Activated B cell treated with CpG ODN at 0.5 μM for 24 hours (primary cell): ENCODE measurements at places on chromosomes 6 and 20.
A peak's percentile ranks its signal among the peaks of the same experiment; 100 is the strongest.

- H3K36me3 ChIP-seq, result no peaks in the 10 kb centered on the region
- no peak overlapping the region for H3K27ac ChIP-seq
- no peaks in the 10 kb centered on the region for H3K4me1 ChIP-seq
- H3K27me3 ChIP-seq, result no peaks in the 10 kb centered on the region
- no peak overlapping the region for H3K4me3 ChIP-seq
- no peak for DNase-seq
Measured at GRCh38 chr6:44854712-44855443, 467.4 kb downstream of the CDC5L start.

GRCh38 chr6:125174626-125175025 lies 21.1 kb downstream of the TPD52L1 start:
- no peak overlapping the region for H3K4me3 ChIP-seq
- H3K36me3 ChIP-seq, result no peaks in the 10 kb centered on the region
- no peak for DNase-seq
- H3K4me1 ChIP-seq, result no peaks in the 10 kb centered on the region
- H3K27ac ChIP-seq, result no peak overlapping the region

DNA sequence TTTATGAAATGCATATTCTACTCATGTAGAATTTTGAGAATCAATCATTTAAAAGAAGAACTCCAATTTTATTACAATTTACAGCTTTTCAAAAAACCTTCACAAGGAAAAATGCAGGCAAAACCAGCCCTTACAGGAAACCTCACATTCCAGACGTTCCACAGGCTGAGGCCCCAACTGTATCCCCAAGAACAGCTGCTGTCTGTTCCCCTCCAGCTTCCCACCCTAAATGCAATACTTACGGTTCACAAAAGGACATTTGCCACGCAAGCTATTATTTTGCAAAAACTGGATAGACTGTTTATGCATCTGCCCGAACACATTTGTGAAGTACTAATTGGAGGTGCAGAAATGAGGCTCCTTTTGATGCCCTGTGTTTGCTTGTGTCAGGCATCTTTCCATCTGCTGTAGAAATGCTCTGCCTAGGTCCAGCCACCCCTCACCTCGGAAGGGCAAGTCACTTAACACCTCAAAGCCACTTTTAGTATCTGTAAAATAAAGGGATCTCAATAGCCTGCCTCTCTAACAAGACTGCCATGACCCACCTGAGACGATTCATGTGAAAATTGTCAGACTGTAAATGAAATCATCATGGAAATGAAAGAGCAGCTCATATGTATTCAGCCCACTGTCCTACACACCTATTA lies 26.5 kb downstream of the PDE10A start:
- H3K4me1 ChIP-seq, result no peaks in the 10 kb centered on the region
- no peak for DNase-seq
- peaks cover 2% of the 10 kb centered on the region for H3K27me3 ChIP-seq
- no peak overlapping the region for H3K27ac ChIP-seq
- no peak overlapping the region for H3K4me3 ChIP-seq

- H3K27ac ChIP-seq, result no peak overlapping the region
- H3K27me3 ChIP-seq, result peaks cover 1% of the 10 kb centered on the region
- no peak for DNase-seq
- H3K4me1 ChIP-seq, result peaks cover 13% of the 10 kb centered on the region
Measured at GRCh38 chr6:7439228-7439627, 49.6 kb downstream of the RIOK1 start.

GRCh38 chr6:112180095-112180820 lies 74.1 kb downstream of the LAMA4 start:
- no peaks in the 10 kb centered on the region for H3K36me3 ChIP-seq
- DNase-seq, result no peak
- no peak overlapping the region for H3K4me3 ChIP-seq
- peaks cover 12% of the 10 kb centered on the region for H3K27me3 ChIP-seq

GRCh38 chr6:164612751-164613150 lies 696.7 kb downstream of the C6orf118 start:
- H3K4me1 ChIP-seq, result no peaks in the 10 kb centered on the region
- no peak overlapping the region for H3K4me3 ChIP-seq
- no peaks in the 10 kb centered on the region for H3K36me3 ChIP-seq
- DNase-seq, result no peak
- H3K27me3 ChIP-seq, result no peaks in the 10 kb centered on the region
- H3K27ac ChIP-seq, result no peak overlapping the region

GRCh38 chr6:87879132-87879861 lies 168.3 kb upstream of the SPACA1 start:
- DNase-seq, result no peak
- peaks cover 7% of the 10 kb centered on the region for H3K4me1 ChIP-seq
- no peak overlapping the region for H3K27ac ChIP-seq

GRCh38 chr6:149936743-149937142 lies 5.1 kb upstream of the ULBP2 start:
- peaks cover 39% of the 10 kb centered on the region for H3K4me1 ChIP-seq
- no peak for DNase-seq

DNA sequence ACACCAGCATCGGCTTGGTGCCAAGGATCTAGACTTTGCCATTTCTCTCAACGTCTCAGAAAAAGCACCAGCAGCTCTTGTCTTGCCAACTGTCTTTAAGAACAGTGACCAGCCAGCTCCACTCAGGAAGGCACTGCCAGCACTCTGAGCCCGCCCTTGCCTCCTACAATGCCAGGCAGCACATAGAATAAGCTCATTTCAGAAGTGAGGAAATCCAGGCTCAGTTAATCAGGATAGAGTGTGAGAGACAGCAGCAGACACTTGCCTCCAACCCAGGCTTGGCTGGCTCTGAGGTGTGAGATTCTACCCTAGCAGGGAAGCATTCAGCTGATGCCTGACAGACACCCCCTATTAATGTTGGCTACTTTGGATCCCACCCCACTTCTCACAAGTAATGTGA lies 4.3 kb upstream of the SYNDIG1 start:
- no peak overlapping the region for H3K27ac ChIP-seq
- peaks cover 3% of the 10 kb centered on the region for H3K4me1 ChIP-seq
- no peaks in the 10 kb centered on the region for H3K36me3 ChIP-seq
- peaks cover 14% of the 10 kb centered on the region for H3K27me3 ChIP-seq

DNA sequence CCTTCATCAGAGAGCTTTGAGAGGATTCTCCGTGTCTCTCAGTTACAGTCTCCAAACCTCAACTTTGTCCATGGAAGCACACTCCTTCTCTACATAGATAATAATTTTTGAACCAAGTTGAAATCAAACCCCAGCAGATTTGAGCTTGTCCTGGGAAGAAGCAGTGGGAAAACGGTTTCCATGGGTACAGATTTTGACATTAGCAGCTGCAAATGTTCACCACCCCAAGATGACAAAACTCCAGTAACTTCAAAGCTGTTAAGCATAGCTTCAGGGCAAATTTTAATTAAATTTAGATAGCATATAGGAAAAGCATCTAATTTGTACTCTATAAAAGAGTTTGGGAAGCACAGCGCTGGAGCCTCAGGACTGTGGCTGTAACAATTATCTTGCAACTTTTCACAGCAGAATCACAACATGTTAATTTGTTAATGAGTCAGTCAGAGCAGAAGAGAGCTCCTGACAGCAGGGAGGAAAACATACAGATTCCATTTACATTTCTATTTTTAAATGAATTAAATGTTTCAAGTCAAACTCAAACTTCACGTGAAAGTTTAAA lies 240.7 kb downstream of the BMP7 start:
- H3K4me3 ChIP-seq, result no peak overlapping the region
- no peaks in the 10 kb centered on the region for H3K36me3 ChIP-seq
- no peaks in the 10 kb centered on the region for H3K4me1 ChIP-seq
- no peak for DNase-seq

DNA sequence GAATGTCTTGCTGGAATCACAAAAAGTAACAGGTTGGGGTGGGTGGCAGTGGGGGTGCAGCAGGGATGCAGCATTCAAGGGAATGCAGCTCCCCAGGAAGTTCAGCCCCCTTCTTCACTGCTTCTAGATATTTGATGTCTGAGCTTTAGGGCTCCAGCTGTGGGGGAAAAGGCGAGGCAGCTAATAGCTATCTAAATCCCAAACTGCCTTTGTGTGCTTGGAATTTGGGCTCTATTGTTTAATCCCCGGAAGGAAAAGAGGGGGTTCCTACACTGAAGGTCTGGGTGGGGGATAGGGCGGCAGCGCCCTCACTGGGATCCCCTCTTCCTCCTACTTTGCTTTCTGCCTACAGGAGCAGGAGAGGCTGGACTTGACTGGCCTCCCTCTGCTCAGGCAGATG lies 116.5 kb downstream of the SOBP start:
- DNase-seq, result no peak
- H3K27me3 ChIP-seq, result no peaks in the 10 kb centered on the region
- peaks cover 8% of the 10 kb centered on the region for H3K4me1 ChIP-seq
- H3K27ac ChIP-seq, result no peak overlapping the region
- no peaks in the 10 kb centered on the region for H3K36me3 ChIP-seq

DNA sequence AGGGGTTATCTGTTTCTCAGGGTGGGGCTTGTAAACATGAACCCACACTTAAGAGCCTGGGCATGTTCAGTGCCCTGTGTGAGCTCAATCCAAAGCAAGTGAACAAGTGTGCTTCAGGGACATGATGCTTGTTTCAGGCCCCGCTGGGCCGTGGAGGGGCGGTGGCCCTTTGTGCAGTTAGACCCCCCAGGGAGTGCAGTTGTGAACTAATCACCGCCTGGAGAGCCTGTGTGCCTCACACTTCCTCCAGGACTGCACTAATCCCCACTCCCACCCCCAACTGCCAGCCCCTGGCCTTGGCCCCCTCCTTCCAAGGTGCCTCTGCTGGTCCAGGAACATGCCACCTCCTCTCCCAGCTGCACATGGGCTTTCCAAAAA lies 58.1 kb downstream of the RREB1 start:
- no peak overlapping the region for H3K27ac ChIP-seq
- peaks cover 23% of the 10 kb centered on the region for H3K36me3 ChIP-seq
- no peak overlapping the region for H3K4me3 ChIP-seq
- H3K4me1 ChIP-seq, result peaks cover 84% of the 10 kb centered on the region

GRCh38 chr6:30800871-30801270 lies 56.5 kb upstream of the IER3 start:
- peaks cover 13% of the 10 kb centered on the region for H3K27me3 ChIP-seq
- no peaks in the 10 kb centered on the region for H3K36me3 ChIP-seq

DNA sequence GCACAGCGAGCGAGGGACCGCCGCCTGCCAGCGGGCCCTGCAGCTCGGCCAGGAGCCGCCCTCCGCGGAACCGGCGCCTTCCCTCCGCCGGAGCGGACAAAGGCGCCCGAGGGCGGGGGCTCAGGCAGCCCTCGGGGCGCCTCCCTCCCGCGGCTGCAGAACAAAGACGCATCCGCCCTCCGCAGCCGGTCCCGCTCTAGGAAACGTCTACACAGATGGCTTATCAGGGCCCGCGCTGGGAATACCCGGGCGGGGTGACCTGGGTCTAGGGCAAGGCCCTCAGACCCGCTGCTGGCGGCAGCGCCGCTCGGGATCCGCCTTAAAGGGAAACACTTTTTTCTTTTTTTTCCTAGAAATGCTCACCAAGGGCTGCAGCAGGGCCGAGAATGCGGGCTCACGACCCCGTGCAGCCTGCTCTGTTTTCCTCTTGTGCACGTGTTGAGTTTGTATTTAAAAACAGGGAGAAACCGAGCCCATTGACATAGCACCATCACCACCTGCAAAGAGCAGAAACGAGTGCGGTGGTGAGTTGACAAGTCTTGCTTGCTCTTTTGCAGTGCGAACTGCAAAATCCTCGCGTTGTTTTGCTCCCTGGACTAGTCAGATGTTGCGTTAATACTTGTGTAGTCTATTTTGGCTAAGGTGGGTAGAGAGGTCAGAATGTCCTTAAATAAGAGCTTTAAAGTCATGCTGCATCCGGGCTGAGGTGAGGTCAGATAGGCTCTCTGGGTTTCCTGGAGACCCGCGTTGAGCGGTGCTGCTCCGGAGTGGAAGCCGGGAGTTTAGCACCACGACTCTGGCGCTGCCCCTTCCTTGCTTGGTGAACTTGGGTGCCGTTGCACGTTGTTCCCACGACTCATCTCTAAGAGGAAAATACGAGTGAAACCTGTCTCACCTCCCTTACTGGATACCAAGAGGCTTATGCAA lies 1.1 kb upstream of the RPS6KA2 start:
- DNase-seq, result peak; percentile 56
- H3K27ac ChIP-seq, result peak overlapping the region; percentile 91
- peaks cover 22% of the 10 kb centered on the region for H3K4me1 ChIP-seq
- H3K27me3 ChIP-seq, result peaks cover 35% of the 10 kb centered on the region
- H3K4me3 ChIP-seq, result peak overlapping the region; percentile 91

DNA sequence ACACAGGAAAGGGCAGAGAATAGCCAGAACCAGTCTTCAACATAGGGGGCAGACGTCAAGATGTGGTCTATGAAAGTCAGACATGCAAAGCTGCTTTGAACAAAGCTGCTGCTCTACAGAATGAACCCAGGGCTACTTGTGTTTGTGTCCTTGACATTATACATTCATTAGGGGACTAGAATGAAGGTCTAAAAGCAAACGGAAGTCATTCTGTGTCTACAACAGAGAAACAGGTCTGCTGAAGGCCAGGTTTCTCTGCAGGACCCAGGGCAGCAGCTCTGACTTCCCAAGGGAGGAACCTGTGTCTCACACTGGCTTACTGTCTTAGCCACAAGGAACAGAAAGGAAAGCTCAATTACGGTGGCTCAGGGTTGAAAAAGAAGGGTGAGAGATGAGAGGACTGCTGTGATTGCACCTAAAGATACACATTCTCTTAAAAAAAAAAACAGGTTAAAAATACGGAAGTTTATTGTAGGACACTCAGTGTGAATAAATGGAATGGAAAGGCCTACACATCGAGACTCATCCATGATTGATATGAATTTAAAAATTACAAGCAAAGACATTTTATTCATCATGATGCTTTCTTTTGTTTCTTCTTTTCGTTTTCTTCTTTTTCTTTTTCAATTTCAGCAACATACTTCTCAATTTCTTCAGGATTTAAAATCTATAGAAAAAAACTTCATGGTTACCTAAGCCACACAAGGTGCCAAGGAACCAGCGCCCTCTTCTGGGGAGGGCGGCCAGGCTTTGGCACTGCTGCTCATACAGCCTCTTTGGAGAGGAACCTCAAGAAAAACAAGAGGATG lies 6.7 kb downstream of the PSMA7 start:
- peaks cover 37% of the 10 kb centered on the region for H3K4me1 ChIP-seq
- peaks cover 92% of the 10 kb centered on the region for H3K36me3 ChIP-seq
- H3K4me3 ChIP-seq, result no peak overlapping the region
- DNase-seq, result peak; percentile 40
- H3K27ac ChIP-seq, result no peak overlapping the region
- H3K27me3 ChIP-seq, result no peaks in the 10 kb centered on the region

- H3K4me3 ChIP-seq, result peak within 1 kb of the TSS; percentile 91
- peak; percentile 63 for DNase-seq
- peak within 1 kb of the TSS; percentile 80 for H3K27ac ChIP-seq
Measured at GRCh38 chr6:31403283-31404060, at the start of gene MICA. MICA (plus strand) TSS chr6:31403595; CDS start chr6:31403633, 38 bp downstream.

DNA sequence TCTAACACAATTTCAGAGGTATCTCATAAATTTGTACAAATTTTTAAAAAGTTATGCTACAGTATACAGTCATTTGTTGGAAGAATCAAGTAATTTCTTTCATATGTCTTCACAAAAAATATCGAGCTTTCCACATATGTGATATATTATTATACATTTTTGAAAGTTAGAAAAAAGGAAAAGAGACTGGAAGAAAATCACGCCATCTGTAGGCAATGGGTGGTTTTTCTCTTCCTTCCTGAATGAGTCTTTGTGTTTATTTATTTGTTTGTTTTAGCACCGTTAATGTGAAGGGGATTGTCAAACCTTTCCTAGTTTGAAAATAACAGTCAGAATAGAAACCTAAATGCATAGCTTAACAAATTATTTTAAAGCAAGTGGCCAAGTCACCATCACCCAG lies 130.6 kb downstream of the SYNDIG1 start:
- H3K27me3 ChIP-seq, result no peaks in the 10 kb centered on the region
- no peaks in the 10 kb centered on the region for H3K4me1 ChIP-seq
- no peak overlapping the region for H3K27ac ChIP-seq
- DNase-seq, result no peak

- H3K4me3 ChIP-seq, result peak overlapping the region; percentile 50
- DNase-seq, result no peak
- H3K4me1 ChIP-seq, result peaks cover 28% of the 10 kb centered on the region
Measured at GRCh38 chr20:58855506-58856389, 3.2 kb downstream of the GNAS start.
